ENCODE measurements at places on chromosomes 6 and 20.

DNA sequence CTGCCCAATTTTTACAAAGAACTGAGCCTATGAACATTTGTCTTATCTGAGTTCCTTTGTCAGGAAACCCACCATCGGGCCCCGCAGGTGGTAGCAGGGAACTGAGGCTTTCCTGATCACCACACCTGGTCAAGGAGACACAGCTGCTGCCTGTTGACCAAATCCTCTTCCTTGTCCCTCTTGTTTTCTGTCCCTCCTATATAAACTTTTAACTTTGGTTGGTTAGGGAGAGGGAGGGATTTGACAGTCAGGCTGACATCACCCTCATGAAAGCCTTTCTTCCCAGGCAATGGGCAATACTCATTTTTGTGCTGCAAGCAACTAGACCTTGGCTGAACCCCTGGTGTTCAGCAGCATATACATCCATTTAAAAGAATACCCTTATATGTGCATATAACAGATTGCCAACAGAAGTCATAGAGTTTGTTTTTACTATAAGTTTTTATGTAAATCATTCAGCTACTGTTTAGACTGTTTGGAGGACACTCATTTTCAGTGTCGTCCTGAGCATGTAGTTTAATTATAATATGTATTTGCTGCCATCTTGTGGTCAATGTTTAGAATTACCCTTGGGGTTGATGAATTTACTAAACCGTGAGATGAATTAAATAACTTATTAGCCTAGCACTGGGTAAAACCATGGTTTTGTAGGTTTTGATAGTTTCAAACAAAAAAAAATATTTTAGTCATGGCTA lies 17.0 kb downstream of the CRISP1 start:
- no peak for DNase-seq

DNA sequence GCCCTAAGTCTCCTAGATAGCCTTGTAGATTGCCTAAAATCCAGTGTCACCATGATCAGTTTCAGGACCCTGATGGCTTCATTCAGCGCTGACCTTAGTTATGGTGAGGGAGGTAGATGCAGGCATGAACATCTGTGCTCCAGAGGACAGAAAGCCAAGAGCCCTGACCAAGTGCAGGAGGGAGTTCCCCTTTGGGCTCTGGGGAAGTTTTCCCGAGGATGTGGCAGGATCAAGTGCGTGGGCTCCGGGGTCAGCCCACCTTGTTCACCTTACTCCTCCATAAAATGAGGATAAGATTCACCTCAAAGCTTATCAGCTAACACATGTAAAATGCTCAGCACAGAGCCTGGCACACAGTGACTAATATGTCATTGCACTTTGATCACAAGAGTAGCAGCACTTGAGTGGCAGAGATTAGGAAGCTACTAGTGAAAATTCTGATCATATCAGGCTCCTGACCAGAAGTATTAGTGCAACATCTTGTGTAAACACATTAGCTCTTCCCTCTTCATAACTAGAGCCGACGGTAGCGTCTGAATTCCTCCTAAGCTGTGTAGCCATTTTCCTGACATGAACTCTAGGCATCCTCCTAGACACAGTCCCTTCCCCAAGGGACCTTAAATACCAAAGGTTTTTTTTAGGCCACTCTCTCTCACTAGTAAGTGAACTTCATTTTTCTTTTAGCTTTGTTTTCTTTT lies 125.2 kb downstream of the SULF2 start:
- no peak for DNase-seq

DNA sequence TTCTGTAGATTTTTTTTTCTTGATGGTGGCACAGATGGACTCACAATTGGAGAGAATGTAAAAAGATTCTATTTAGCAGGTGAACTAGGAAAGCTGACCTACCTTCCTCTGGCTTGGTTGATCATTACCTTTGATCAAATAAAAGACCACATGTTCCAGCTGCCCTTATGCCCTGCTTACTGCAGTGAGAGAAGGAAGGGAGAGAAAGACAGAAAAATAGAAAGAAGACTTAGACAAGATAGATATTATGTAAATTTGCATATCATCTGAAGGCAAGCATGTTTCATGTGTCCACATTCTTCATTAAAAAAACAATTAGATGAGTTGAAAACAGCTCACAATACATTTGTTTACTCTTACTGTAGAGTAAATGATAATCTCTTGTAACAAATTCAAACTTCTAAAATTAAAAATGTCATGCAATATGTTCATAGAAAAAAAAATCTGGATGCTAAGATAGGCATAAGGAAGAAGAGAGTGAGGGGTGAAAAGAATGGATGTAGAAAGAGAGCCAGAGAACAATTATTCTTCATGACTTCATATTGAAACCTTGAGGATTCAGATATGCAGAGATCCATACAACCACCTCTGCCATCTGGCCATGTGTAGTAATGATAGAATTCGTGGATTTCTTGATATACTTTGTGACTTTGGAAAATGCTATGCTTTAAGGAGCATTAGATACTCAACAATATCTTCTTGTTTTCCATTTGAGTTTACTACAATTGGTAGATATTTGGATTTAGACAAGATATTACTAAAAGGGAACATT lies 71.7 kb downstream of the RFX6 start:
- no peak for DNase-seq

DNA sequence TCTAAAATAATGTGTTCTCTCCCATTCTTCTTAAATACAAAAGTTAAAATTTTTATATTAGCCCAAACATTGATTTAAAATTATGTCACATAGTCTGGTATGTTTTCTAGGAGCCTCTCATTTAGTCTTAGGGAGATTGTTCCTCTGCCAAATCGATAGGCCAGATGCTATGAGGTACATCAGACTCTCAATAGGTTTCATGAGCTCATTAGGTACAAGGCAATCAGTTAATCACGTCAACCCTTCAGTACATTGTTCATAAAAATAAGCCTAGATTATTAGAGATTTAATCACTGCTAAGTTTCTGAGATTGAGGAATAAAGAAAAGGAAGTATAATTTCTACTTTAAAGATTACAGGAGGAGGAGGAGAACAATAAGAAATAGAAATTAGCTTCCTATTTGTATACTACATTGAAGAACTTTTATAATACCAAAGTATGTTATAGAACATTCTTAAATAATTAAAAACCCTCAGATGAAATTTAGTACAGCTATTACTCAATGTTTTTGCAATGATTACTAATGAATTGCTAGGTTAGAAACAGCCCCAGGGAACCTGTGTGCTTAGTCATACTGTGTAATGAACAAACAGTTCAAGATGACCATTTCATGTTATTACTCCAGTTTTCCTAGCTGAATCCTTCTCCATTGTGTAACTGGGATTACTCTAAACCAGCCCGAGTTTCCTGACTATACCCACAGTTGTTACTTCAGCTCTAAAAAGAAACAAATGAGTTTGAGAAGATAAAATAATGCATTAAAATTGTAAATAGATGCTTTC lies 117.0 kb downstream of the BMP5 start:
- DNase-seq, result no peak

GRCh38 chr6:74115674-74116073 lies 419.7 kb downstream of the CD109 start:
- no peak for DNase-seq

GRCh38 chr6:156978948-156979347 lies 201.8 kb downstream of the ARID1B start:
- DNase-seq, result no peak

DNA sequence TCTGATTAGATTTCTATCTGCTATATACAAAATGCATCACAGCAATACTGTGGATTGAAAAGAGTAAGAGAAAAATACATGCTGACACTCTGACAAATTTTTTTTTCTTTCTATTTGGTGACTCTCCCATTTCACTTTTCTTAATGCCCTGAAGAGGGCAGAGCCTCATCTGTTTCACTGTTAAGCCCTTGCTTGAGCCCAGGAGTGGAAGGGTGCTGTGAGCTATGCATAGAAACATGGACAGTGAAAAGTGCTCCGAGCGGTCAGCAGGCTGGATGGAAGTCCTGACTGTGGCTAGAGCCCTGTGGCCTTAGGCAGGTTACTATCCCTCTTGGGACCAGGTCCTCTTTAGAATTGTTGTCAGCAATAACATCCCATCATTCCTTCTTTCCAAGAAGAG lies 17.4 kb upstream of the CSE1L start:
- DNase-seq, result no peak

- DNase-seq, result no peak
Measured at GRCh38 chr20:58905236-58905635, 52.7 kb downstream of the GNAS start.

DNA sequence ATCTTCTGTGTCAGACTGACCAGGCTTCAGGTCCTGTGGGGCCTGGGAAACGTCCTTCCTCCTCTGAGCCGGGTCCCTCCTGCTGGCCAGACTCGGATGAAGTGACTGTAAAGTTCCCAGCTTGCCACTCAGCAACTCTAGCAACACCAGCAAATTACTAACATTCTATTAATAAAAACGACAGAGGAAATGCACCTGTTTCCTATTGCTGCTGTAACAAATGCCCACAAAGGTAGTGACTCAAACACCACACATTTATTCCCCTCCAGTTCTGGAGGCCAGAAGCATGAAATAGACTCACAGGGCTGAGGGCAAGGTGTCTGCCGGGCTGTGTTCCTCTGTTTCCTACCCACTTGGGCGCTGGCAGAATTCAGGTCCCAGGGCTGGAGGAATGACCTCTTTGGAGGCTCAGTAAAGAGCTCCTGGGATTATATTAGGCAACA lies 48.8 kb downstream of the CTCFL start:
- no peak for DNase-seq
